Heart left ventricle (tissue), 16 donors: ENCODE measurements at places on chromosomes 3 and 15. TPM values are rescaled to one million over a fixed set of nuclear protein-coding genes. Genes with fewer than 3 reads are reported as not detected.
A peak's percentile ranks its signal among the peaks of the same experiment; 100 is the strongest.

Gene SPTSSB
- not detected for total RNA-seq

Gene DPPA2
- not detected for total RNA-seq

Gene NOX5
- not detected for total RNA-seq

Gene GBE1
- 102 TPM for total RNA-seq

Gene NT5DC2
- 52.7 TPM for total RNA-seq

GRCh38 chr3:129975705-129976048 lies 1.2 kb downstream of the TRH start:
- no peak for DNase-seq

GRCh38 chr3:63429905-63430304 lies 151.8 kb downstream of the SYNPR start:
- no peak for DNase-seq

DNA sequence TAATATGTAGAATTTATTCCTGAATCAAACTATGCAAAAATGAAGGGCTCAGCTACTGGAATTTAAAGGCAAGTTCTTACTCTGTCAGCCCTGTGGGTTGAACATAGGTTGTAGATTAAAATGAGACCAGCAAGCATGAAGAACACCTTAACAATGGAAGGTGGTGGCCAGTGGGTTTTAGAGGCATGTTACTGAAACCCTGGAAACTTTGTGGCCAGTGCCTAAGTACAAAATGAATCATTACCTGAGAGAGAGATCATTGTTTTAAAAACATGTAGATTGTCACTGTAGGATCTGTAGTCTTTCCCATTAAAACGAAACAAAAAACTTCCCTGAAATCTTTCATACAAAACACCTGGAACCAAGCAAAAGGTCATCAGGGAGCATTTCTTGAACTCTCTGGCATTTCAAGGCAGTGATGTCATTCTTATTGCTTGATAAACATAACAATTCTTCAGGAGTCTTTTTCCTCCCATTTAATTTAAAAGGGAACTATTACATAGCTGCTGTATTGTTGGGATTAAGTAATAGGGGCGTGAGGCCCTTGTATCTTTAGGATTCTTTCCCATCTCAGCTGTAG lies 51.8 kb downstream of the TMEM108 start:
- DNase-seq: no peak

GRCh38 chr3:14141602-14142341 lies 16.9 kb downstream of the TMEM43 start:
- peak; percentile 81 for DNase-seq

DNA sequence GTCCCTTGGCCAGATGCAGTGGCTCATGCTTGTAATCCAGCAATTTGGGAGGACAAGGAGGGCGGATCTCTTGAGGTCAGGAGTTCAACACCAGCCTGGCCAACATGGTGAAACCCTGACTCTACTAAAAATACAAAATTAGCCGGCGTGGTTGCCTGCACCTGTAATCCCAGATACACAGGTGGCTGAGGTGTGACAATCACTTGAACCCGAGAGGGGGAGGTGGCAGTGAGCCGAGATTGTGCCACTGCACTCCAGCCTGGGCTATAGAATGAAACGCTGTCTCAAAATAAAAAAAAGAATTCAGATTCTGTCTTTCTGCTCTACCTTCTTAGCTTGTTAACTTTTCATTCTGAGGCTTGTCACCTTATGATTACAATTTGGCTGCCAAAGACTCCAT lies 22.1 kb downstream of the MYO5A start:
- no peak for DNase-seq

DNA sequence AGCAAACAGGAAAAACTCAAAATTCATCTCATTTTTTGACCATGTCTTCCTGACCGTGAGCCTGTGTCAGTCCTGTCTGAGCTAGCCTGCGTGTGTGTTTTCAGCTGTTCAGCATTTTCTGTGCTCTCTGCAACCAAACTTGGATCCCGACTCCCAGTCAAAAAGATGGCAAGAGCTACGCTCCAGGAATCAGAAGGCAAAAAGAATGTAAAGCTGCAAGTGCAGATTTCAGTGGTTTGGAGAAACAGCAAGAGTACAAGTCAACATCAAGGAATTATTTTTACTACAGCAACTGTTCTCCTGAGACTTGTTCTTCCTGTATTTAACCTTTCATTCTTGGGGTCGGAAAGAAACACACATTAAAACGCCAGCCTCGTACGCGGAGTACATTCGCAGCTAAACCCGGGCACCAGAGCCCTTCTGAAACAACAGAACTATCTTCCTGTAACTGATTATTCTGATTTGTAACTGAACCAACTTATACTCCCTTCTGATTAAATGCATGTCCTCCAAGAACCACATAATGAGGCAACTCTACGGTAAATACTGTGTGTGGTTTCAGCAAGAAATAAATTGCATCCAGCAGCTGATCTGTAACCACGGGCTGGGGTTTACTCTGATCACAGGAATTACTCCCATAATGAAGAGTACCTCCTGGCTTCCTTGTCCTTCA lies 107.4 kb downstream of the LRIG1 start:
- DNase-seq: no peak

DNA sequence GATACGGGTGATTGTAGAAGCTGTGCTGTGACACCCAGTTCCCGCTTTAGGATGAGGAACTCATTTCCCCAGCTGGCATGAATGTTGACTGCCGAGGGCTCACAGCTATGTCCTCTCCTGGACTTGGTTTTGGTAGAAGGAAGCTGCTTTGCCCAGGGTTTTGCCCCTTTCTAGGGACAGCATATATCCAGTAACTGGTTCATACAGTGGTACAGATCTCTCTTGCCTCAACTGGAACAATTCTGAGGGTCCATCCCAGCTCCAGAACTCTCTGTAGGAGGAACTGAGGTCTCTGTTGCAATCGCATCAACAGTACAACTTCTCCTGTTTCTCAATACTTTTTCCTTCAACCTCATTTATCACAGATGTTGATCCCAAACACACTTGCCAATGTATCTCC lies 54.5 kb upstream of the FNDC3B start:
- no peak for DNase-seq

DNA sequence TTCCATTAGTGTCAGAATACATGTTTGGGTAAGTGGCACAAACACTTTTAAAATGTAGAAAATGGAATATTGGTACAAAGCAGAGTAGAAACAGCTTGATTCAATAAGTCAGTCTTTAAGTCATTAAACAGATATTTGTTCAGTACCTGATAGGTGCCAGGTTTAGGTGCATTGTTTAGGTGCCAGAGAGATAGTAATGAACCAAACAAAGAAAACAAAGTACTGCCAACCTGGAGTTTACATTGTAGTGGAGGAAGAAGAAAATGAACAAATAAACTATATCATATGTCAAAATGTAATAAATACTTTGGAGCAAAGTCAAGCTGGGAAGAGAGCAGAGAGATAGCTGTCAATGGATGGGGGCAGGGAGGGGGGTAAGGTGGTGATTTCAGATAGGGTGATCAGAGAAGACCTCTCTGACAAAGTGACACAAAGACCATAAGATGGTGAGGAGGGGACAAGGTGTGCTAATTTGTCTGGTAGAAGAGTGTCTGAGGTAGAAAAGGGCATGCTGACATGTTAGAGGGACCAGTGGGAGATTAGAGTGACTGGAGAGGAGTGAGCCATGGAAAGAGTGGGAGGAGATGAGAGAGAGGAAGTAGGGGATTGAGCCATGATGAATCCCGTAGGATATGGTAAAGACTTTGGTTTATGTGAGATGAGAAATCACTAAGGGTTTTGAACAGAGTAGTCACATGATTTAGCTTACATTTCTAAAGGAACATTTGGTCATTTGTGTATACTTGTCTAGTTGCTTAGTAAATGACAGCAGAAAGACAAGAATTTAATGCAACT lies 128.2 kb downstream of the UBE2E2 start:
- DNase-seq: no peak

DNA sequence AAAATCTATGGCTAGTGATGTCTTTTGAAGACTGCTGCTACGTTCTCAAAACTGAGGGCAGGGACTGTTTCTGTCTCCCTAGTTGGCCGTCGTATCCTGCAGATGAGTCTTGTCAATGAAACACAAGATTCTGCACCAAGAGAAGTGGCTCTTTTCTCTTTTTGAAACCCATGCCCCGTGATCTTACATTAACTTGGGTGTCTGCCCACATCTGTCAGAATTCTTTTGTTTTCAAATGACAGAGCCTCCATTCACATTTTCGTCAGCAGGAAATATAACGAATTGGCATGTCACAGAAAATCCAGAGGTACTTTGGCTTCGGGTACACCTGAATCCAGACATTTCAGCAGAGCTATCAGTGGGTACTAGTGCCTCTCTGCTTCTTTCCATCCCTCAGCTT lies 331.3 kb upstream of the PROK2 start:
- no peak for DNase-seq

DNA sequence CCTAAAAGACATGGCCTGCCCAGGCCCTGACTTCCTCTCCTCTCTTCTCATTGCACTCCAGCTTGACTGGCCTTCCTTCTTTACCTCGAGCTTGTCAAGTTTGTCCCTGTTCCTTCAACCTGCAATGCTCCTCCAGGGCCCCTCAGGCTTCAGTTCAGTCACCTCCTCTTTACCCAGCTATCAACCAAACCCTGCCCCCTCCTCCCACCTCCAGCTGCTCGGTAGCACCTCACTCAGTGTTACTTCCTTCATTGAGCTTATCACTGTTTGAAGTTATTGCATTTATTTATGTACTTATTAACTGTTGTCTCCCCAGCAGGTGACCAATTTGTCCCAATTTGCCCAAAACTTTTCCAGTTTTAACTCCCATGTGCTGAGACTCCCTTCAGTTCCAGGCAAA lies 95.8 kb upstream of the UBE2E1 start:
- DNase-seq: no peak

DNA sequence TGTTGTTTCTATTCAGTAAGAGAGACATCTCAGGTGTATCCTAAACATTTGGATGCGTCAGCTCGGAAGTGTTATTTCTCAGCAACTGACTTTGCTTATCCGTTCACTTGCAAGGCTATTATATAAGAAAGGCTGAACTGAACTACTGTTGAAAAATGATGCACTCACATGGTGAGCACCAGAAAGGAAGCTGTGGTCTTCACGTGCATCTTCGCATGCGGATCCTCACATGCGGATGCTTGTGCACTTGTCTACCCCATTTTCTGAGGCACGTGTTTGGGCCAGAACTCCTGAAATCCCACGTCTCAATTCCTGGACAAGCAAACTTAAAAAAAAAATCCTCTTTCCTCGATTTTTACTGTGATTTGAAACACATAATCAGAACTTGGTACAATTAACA lies 63.2 kb downstream of the PDZRN3 start:
- no peak for DNase-seq
